ENCODE measurements at places on chromosomes 2 and 18.

GRCh38 chr2:72548081-72548764 is 277.6 kb downstream of the EXOC6B start:
- no peak for DNase-seq

DNA sequence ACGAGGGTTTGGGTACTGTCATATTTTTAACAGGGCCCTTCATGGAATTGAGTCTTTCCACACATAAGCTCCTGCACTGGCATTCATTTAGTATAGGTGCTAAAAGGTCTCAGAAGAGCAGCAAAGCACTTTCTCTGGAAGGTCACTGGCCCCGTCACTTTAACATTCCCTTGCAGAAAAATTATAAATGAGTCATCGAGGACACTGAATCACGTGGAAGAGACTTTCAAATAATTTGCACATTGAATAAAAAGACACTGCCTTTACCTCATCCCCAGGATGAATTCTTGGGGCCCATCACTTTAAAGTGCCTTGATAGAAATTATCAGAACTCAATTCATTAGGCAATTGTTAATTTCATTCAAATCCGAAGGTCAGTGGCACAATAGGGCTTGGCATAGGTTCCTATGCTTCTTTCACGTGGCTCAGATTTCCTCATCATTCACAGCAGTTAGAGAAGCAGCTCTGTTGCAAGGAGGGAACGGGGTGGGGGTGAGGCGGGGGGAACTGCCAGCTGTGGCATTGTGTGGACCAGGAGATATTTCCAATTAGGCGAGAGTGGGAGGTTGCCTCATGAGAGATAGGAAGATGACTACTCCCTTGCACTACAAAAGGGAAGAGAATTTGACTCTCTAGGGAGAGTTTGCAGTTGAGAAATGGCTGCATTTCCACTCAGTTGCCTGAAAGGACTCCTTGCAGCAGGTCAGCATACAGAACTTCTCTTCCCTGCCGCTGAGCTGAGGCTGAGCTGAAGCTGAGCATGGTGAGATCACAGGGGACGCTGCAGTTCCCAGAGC is 86.3 kb upstream of the NPAS2 start:
- DNase-seq = peak; percentile 56

GRCh38 chr2:97849881-97850528 is 136.6 kb downstream of the ZAP70 start:
- DNase-seq = no peak

DNA sequence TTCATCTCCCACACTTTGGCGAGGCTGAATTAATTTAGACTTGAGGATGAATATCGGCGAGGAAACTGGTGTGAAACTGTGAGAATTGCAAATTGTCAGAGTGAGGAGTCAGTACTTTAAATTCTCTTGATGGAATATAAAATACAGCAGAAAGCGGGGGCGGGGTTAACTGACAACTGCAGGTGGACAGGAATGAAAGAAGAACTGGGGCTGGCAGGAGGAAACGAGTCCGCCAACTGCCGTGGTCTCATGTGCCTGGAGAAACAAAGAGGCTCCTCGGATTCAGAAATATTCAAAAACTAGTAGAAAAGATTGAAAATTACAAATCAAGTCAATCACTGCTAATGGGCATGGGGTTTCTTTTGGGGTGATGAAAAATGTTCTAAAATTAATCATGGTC is 44.3 kb downstream of the MOGAT1 start:
- no peak for DNase-seq

GRCh38 chr2:595831-596592 is 81.2 kb downstream of the TMEM18 start:
- no peak for DNase-seq

- DNase-seq = no peak
Measured at GRCh38 chr18:13288509-13289133, 70.1 kb downstream of the LDLRAD4 start.

DNA sequence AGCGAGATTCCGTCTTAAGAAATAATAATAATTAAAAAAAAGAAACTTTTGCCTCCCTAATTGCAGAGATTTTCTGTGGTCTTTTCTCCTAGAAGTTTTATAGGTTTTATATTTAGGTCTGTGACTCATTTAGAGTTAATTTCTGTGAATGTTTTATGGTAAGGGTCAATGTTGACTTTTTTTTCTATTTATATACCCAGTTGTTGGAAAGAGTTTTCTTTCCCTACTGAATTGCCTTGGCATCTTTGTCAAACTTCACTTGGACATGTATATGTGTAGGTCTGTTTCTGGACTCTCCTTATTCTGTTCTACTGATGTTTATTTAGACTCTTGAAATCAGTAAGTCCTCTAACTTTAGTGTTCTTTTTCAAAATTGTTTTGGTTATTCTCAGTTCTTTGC is 5.5 kb downstream of the ZNF512 start:
- no peak for DNase-seq

DNA sequence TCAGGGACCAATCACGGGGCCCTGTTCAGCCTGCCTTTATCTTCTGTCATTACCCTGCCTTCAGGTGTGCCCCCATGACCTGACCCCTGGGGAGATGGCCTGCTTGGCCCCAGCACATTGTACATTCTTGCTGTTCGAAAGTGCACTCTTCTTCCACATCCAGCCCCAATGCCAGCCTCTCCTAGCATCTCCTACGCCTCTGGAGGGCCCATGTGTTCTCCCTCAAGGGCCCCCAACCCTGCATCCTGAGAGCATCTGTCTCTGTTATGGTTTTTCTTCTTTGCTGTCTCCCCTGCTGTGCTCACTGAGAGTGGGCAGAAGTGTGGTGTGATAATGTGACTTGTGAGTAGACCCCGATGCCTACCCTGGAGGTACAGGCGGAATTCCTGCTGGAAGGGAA is 41.5 kb upstream of the OTOS start:
- no peak for DNase-seq

- no peak for DNase-seq
Measured at GRCh38 chr2:187174582-187174981, 273.5 kb downstream of the CALCRL start.

DNA sequence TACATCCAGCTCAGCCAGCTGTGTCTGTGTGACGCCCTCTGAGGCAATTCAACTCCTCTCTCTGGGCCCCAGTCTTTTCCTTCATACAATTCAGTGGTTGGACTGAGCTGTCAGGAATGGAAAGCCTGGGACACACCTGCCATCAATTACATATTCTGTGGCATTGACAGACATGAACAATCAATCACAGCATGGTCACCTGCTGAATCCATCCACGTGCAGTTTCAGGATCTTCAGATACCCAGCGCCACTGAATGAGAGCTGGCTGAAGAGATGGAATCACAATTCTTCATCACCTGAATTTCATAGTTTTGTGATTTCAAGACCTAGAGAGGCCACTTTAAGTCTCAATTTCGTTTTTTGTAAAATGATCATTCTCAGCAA is 5.1 kb downstream of the ADRA2B start:
- DNase-seq = no peak

DNA sequence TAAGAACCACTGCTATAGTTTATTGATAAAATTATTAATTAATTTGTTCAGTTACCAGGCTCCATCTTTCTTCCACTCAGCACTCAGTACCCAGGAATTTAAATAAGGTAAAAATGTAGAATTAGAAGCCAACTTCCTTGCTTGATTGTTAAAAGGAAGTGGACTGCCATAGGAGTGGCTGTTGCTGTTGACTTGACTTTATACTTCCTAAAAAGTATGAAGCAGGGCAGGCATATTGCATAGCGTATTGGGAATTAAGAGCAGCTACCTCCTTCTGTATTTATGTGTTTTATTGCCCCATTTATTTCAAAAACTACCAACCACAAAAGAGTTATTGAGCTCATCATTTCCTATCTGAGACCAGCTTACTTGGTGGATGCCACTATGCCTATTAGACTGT is 27.9 kb downstream of the PSMD1 start:
- no peak for DNase-seq

- peak; percentile 62 for DNase-seq
Measured at GRCh38 chr18:58287353-58288274, 243.6 kb downstream of the NEDD4L start.
